ENCODE measurements at places on chromosomes 5 and 9.

- DNase-seq = no peak
Measured at GRCh38 chr5:158159621-158160020, 300.7 kb upstream of the CLINT1 start.

GRCh38 chr5:112329419-112330090, 89.5 kb downstream of the EPB41L4A start:
- no peak for DNase-seq

DNA sequence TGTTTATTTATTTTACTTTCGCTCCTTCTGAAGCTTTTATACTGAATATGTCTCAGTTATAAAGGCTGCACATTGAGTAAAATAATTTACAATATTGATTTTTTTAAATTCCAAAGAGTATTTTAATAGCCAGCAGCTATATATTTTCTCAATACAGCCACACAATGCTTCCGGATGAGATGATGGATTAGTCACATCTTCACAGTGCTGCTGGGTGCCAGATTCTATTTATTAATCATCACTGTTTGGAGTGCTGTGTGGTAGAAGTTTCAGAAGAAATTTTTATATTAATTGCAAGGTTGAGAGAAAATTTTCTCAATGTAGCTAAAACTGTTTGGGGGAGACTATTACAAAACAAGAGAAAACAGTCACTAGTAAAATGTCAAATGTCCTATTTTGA, 989.8 kb downstream of the TLE4 start:
- no peak for DNase-seq

DNA sequence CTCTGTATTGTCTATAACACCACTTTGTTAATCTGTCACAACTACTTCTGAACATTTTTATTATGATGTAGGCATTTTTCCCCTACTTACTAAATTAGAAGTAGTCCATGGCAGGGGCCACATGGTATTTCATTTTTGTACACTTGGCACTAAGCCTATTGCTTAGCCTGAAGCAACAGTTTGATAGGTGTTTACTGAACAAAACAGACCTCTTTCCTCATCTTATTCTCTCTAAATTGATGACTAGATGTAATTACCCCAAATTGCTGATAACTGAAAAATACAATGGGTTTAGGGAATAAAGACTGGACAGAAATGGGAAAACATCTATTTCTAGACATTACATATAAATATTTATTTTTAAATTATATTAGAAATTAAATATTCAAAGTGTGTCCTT, 633.8 kb downstream of the SLCO4C1 start:
- DNase-seq = no peak

- DNase-seq = no peak
Measured at GRCh38 chr5:118491351-118491750, 497.0 kb downstream of the DTWD2 start.

GRCh38 chr5:78594610-78595457, 53.7 kb downstream of the LHFPL2 start:
- no peak for DNase-seq

GRCh38 chr5:127666043-127666716, 17.3 kb downstream of the CTXN3 start:
- no peak for DNase-seq

DNA sequence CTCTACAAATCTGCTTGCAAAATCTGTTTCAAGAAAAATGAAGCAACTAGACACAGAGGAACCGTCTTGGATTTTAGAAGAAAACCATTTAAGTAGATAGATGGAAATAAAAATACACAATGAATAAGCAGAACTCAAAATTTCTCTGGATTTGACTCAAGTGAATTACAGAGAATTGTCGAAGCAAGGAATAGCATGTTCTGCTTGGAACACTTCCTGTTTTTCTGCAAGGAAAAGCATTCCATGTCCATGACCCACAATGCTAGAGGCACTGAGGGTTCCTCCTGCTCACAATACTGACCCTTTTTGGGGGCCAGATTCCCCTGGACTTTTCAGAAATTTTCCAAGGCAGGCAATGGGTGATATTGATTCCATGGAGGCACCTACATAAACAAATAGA, 29.8 kb downstream of the PRUNE2 start:
- DNase-seq = no peak

- DNase-seq = no peak
Measured at GRCh38 chr9:36796671-36797419, 224.2 kb downstream of the MELK start.

- no peak for DNase-seq
Measured at GRCh38 chr9:72444435-72444834, 77.0 kb upstream of the TMC1 start.

DNA sequence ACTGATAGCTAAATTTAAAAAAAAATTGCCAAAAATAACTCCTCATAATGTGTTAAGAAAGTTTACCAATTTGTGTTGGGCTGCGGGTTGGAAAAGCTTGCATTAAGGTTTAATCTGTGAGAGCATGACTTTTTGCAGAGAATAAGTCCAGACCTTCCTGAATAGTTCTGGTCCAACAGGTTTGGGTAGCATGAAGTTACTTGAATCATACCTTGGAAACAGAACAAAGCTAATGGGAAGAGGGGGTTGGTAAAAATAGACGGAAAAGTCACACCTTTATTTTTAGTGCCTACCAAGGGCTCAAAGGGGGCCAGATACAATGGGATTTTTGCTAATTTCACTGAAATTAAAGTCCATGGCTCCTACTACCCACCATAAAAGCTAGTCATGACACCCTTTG, 17.1 kb upstream of the MATR3 start:
- no peak for DNase-seq

- DNase-seq = no peak
Measured at GRCh38 chr9:123796618-123797484, 133.1 kb downstream of the DENND1A start.

DNA sequence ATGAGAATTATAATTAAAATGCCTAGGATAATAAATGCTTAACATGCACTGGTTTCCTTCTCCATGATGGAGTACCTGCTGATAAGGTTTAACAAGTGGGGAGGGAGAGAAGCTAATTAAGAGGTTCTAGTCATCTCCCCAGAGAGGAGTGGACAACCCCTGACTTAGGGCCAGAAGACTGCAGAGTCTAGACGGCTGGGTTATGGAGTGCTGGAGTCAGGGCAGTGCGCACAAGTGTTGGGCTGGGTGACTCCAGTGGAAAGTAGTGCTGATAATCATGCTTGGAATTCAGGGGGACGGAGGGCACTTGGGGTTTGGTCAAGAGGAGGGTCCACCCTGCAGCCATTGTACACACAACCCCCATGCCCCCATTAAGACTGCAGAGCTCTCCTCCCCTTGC, 32.8 kb upstream of the TGFBI start:
- no peak for DNase-seq

GRCh38 chr5:92808474-92808873, 772.5 kb downstream of the NR2F1-AS1 start:
- DNase-seq = no peak

DNA sequence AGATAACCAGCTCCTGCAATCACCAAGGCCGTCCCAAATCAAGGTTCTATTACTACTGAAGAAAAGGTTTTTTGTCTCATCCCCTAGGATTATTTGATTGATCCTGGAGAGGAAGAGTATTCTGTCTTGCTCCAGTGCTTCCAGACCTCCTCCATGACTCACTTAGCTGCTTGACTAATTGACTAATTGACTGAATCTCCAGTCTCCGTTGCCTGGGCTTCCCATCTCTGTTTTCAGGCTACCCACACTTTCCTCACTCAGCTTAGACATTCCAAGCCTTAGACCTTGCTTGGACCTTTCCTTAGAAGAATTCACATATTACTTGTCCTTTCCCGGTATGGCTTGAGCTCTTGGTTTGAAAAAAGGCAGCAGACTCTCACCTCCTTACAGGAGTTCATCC, 60.6 kb downstream of the FRMD3 start:
- DNase-seq = no peak

DNA sequence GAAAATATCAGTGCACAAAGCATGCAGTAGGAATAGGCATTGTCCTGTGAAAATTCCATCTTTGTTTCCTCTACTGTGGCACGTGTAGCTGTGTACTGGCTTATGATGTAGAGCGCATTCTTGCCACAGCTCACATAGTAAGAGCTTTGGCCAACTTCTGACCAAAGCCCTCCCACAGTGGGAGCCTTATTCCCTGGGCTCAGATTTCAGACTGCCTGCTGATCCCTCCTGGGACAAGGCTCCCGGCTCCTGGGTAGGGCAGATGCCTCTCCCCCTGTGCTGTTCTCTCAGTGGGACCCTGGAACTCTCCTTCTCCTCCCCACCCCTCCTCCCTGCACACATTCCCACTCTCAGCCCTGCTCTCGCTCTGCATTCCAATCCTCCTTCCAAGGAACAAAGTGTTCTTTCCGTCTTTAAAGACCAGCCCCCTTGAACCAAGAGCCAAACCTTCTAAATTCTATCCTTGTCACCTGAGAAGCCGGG, 17.5 kb downstream of the LCP2 start:
- no peak for DNase-seq

- DNase-seq = no peak
Measured at GRCh38 chr5:116970318-116970717, 395.7 kb upstream of the SEMA6A start.

- no peak for DNase-seq
Measured at GRCh38 chr9:129077236-129077635, 3.7 kb upstream of the DOLPP1 start.

All from activated T-cell treated with anti-CD3 and anti-CD28 coated beads for 1 hour (primary cell).